ENCODE measurements at places on chromosomes 6 and 20.

- DNase-seq, result no peak
Measured at GRCh38 chr6:113645576-113645970, 211.6 kb upstream of the MARCKS start.

DNA sequence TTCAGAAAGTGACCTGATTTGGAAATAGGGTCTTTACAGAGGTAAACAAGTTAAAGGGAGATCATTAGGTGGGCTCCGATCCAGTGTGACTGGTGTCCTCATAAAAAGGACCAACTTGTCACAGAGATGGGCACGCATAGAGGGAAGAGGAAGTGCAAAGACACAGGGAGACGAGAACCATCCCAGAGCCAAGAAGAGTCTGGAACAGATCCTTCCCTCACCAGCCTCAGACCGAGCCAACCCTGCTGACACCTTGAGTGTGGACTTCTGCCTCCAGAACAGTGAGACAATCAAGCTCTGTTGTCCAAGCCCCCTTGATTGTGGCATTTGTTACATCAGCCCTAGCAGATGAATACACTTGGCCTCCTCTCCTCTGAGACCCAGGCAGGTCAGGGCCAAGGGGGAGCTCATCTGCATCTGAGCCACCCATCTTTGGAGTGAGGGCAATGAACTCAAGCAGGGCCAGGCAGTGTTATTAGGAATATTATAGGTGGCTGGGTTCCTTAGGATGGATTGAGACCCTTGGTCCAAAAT is 22.2 kb upstream of the SCML4 start:
- no peak for DNase-seq

DNA sequence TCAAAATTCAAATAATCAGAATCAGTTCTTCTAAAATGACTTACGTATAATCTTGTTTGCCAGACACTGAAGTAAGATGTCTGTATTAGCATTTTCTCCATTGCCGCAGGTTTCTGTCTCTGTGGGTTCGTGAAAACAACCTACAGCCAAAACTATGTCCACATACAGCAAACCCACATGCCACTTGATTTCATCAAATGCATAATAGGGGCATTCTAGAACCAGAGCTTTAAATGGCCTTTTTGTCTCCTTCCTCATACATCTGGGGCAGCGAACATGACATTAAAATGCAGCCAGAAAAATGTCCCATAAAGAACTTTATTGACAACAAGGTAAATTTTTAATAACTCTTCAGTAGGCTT is 90.2 kb upstream of the QKI start:
- DNase-seq, result no peak

- DNase-seq, result no peak
Measured at GRCh38 chr6:170185175-170185978, 105.5 kb downstream of the DLL1 start.

DNA sequence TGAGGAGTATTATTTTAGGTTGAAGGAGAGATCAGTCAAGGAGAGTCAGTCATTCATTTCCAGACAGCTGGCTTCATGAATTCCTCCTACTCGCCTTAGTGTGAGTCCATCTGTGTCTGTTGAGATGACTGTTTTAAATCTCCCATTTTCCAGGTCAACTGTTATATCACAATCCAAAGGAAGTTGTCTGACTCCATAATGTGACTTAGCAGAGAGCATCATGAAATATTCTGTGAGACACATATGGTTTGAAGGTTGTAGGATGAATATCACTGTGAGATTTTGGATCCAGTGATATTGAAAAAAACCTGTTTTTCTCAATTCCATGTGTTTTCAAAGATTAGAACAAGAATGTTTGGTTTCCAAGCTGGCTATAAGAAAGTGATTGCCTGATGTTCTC is 530.2 kb upstream of the MAN1A1 start:
- DNase-seq, result no peak
